ENCODE measurements at places on chromosomes 5 and 9.

DNA sequence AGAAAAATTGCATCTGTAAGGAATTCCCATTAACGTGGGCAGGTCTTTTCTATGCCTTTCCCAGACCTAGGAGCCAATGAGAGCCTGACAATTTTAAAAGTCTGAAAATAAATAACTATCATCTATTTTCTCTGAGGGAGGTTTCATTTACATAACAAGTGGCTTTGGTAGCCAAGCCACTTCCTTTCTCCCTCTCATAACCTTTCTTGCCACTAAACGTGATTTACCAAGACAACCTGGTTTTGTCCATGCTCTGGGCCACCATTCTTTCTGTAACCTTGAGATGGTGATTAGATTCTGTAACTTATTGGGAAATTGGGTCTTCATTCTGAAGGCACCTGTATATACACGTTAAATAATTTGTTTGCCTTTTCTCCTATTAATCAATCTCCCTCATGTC lies 1046.9 kb downstream of the CDH12 start:
- DNase-seq = no peak

DNA sequence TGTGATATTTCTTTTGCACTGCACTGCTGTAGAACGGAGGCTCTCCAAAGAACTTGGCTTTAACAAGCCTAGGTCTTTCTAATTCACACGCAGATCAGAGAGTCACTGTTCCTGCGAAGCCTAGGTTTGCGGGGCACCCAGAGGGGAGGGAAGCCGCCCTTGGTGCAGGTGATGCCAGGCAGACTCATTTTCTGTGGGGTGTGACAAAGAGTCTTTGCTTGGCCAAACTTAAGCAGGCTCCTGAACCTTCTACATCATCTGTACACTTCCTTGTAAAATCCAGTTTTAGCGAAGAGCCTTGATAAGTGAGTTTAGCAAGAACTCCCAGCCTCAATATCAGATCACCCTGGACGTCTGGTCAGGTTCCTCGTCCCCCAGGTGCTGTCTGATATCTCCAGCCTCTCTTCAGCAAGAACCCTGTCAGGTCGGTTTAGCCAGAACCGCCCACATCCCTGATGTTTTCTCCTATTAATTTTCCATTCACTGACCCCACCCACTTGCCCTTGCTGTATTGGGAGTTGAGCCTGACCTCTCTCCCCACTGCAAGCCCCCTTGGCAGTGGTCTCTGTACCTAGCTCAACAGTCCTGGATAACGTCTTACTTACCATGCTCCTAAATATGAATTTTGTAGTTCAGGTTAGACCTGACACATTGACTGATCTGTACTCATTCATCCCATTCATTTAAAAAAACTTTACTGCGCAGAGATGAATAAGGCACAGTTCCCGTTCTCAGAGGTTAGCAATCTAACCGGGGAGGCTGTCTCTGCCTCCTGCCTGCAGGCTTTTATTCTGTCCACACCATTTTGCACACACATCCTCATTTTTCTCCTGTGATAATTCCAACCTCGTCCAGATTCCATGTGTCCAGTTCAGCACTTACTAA lies 880 bp upstream of the UBAC1 start:
- DNase-seq = no peak

DNA sequence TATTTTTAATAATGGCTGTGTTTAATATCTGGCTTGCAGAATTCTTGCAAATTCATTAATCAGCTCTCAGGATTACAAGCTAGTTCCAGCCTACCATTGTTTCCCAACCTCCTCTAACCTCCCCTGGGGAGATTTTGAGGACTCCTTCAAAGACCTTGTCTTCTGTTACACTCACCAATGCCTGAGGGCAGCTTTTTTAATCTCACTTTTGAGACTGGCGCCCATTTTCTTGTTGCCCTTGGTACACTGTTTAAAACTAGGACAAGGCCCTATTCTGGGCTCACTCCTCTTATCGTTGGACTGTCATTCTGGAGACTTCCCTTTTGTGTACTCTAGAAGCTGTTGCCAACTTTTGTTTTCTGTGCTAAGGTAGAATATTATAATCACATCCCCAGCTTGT lies 13.6 kb upstream of the EQTN start:
- no peak for DNase-seq

DNA sequence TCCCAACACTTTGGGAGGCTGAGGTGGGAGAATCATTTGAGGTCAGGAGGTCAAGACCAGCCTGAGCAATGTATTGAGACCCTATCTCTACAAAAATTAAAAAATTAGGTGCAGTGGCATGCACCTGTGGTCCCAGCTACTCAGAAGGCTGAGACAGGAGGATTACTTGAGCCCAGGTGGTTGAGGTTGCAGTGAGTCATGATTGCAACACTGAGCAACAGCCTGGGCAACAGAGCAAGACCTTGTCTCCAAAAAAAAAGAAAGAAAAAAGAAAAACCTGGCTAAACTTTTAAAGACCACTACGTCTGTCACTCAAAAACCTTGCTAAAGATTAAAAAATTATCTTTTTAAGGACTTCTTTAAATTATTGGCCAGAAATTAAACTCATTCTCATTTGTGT lies 59.8 kb upstream of the ABCA1 start:
- DNase-seq = no peak

DNA sequence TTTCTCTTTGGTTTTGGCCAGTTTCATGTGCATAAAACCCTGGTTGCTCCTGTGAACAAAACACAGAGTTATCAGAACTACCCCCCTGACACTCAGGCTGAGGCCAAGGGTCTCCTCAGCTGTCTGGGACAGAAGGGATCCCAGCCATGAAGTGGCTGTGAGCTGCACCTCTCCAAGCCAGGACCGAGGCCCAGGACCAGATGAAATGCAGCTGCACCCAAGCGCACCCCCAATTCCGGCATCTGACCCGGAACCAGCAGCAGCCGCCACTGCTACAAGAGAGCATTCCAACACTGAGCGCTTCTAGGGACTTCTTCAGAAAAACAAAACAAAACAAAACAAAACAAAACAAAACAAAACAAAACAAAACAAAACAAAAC lies 16.0 kb upstream of the SLC25A51 start:
- no peak for DNase-seq

DNA sequence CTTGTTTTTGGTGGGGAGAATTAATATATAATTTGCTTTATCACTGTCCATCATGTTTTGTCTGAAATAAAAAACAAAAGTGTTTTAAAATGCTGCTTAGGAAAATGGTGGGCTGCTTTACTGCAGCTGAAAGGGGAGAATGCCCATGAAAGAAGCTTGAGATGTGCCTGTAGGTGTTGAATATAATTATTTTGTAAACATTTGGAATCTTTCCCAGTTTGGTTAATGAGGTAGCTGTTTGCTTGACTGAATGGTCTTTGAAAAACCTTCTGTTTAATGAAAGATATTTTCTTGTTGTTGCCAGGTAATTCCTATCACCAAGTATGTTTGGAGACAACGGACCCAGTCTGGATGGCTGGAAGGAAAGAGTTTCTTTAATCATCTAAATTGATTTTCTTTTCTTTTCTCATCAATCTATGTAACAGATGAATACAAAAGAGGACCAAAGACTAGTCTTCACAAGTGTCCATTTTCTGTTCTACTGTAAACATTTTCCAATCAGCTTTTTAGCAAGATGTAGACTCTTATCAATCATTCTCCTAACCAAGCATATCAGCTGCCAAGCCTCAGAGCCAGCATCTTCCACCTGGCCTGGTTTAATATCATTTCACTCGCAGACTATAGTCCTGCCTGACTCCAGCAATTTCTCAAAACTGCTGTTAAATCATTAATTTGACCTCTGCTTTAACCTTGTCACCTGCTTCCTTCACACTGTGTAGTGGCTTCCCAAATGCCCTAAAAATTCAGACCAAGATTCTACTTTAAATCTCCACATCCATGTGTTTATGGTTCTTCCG lies 441.2 kb upstream of the CHD1 start:
- DNase-seq = no peak

DNA sequence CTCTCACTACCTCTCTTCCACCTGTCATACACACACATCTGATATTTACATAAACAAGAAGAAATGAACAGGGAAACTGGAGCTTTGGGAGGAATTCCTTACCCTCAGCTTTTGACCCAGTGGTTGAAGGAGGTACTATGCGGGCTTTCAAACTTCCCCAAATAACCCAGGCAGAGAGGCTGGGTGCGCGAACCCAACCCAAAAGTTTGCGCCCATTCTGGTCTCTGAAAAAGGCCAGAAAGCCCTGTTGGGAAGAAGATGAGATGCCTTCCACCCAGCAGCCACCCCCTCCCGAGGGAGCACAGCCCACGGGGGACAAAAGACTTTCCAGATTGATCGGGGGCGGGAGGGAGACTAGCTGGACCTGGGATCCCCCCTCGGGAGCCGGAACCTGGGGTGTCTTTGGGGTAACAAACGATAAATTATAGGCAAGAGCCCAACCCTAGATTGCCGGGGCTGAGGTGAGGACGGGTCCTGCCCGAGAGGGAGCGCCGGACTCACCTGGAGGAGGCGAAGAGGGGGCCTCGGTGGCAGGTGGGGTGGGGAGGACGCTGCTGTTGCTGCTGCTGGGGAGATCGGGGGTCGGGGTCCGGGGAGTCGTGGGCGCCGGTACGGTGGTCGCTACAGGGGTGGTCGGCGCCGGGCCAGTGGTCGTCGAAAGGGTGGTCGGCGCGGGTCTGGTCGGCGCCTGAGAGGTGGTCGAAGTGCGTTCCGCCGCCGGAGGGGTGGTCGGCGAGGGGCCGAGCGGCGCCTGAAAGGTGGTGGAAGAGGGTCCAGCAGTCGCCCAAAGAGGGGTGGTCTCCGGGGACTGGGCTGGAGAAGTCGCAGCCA lies 798 bp downstream of the MEGF9 start:
- no peak for DNase-seq

DNA sequence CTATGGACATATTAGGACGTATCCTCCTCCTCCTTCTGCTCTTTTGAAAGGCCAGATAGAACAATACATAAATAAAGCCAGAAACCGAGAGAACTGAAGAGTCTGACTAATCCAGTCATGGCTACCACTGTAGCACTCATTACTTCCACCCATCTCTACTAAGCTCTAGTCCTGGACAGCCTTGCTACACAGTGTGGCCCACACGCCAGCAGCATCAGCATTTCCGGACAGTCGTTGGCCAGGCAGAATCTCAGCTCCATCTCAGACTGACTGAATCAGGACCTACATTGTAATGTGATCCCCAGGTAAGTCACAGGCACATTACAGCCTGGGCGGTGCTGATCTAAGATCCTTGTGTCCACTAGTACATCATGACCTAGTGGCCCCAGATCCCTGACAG lies 182.9 kb downstream of the DRD1 start:
- DNase-seq = no peak

DNA sequence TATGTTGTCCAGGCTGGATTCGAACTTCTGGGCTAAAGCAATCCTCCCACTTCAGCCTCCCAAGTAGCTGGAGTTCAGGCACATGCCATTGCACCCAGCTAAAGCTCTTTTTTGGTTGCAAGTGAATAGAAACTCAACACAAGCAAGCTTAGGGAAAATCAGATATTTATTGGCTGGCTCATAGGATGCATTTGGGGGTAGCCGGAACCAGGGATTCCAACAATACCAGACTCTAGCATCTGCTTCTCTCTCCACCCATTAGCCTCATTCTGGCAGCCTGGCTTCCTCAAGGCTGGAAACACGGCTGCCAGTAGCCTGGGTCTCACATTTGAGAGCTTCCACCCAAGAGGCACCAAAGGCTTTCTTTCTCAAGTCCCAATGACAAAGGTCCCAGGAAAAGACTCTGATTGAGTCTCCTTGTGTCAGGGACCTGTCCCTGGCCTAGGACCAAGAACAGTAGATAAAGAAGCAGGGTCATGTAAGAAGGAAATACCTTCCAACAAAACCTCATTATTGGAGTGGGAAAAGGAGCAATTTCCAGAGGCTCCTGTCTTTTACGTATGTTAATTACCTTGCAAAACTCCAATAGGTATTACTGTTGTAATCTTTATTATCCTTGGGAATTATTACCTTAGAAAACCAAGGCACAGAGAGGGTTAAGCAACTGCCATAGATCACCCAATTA lies 23.0 kb upstream of the B4GALT1 start:
- DNase-seq = no peak

DNA sequence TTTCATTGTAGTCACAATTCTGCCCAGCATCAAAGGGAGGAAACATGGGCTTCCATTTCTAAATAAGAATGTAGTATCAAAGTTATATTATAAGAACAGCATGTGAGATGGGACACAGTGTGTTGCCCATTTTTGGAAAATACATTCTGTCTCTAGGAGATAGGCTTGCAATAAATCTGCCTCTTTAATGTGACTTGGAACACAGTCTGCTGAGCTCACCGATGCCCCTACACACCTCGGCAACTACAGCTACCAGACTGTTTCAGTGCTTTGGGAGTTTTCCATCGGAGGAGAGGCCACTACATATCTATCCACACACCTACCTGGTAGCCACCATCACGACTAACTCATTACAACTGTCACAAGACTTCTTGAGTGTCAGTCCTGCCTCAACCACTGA lies 18.9 kb upstream of the FCHO2 start:
- no peak for DNase-seq

GRCh38 chr9:34653151-34654072 lies 1.4 kb downstream of the IL11RA start:
- no peak for DNase-seq

DNA sequence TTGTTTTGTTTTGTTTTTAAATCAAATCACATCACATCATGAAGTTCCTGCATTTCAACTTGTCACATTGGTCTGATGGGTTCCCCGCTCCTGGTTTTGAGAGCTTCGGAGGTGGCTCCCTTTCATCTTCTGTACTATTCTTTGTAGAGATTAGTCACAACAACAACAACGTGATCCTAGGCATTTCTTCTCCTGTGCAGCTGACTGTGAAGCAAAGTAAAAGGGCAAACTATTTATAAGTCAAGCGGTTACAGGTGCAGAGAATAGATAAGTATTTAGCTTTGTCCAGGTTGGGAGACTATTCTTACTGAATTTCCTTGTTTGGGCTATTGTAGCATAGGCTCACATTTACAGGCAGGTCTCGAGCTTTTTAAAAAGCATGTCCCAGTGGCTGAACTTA lies 197.7 kb upstream of the CDKN2B start:
- DNase-seq = no peak

DNA sequence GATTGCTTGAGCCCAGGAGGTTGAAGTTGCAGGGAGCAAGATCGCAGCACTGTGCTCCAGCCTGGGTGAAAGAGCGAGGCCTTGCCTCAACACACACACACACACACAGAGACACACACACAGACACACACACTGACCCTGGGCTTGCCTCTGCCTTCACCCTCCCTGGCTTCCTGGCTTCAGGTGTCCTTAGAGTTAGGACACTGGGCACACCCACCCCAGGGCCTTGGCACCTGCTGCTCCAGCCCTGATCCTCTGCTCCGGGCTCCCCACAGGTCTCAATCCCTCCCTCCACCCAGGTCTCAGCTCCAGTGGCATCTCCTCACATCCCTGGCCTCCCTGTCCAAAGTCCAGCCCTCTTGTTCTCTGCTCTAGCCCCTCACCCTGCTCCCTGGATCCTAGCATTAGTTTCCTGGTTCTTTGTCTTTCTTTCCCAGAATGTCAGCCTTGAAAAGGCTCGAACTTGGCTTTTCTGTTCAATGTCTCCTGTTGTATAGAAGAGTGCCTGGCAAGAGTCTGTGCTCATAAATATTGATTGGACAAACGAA lies 212.9 kb downstream of the C9orf50 start:
- DNase-seq = no peak

DNA sequence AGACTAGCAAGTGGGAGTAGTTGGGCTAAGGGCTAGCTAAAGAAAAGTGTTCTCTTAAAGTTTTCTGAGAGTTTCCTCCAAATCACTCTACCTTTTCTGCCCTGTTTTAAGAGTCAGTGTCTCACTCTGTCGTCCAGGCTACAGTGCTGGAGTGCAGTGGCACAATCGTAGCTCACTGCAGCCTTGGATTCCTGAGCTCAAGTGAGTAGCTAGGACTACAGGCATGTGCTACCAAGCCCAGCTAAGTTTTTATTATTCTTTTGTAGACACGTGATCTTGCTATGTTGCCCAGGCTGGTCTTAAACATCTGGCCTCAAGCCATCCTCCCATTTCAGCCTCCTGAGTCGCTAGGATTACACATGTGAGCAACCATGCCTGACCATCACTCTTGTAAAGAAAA lies 378.9 kb downstream of the CAAP1 start:
- DNase-seq = no peak

Measured in stimulated activated CD8-positive, alpha-beta memory T cell treated with anti-CD3 and anti-CD28 coated beads, Interleukin-12 subunit alpha, Interleukin-12 subunit beta, amount 100 ng/mL, for 1 hour (primary cell).